ENCODE measurements at places on chromosomes 2 and 18.
A peak's percentile ranks its signal among the peaks of the same experiment; 100 is the strongest.

DNA sequence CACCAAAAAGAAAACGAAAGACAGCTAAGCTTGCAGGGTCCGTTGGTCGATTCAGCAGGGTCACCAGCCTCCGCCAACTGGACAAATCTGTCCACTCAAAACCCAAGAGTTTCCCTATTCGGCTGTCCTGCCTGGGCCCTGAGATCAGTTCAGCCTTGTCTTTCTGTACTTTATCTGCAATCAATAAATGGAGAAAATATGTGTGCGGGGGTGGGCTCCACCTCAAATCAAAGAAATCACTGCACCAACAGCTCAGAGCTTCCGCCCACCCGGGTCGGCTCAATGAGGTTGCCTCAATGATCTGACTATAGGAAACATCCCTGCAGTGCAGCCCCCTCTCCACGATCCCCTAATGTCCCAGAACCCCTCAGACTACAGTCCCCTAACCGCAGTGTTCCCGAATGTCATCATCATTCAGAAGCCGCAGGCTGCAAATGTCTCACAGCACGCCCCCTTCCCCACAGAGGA, 447 bp downstream of the GGCX start:
- DNase-seq = no peak

GRCh38 chr2:229129738-229130371, 141.2 kb downstream of the PID1 start:
- DNase-seq = no peak

DNA sequence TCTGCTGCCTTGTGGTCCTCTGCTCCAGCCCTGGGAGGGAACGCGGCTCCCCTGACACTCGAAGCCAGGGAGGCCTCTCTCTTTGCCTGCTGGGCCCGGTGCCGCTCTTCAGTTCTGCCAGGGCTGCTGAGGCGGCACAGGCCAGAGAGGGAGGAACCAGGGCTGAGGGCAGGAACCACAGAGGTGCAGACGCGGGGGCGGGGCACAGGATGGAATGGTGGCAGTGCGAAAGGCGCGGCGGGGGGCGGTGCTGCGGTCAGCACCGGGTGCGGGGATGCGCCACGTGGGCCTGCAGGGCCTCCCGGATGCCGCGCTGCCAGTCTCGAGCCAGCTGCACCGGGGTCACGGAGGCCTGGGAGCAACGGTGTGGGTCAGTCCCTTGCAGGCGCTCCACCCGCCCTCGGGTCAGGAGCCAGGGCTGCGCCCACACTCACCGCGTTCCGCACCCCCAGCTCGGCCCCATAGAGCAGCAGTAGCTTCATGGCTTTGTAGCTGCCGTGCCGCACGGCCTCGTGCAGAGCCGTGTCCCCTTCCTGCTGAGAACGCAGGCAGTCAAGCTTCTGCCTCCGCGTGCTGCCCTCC, 4.4 kb downstream of the ANKRD23 start:
- peak; percentile 72 for DNase-seq

DNA sequence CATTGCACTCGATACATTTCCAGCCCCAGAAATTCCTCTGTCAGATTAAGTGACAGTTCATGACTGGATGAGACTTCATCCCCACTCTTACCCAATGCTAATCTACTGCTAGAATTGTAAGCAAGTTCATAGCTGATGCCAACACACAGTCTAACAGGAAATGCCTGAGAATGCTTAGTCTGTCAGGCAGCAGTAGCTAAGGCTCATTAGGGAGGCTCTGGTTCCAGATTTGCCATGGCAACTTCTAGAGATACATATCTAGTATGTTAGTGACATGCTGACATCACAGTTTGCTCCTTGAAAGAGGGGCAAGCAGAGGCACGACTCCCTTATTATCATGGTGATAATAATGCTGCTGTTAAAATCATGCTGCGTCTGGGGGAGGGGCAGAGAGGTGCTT, 198.4 kb downstream of the RBM43 start:
- DNase-seq = no peak

DNA sequence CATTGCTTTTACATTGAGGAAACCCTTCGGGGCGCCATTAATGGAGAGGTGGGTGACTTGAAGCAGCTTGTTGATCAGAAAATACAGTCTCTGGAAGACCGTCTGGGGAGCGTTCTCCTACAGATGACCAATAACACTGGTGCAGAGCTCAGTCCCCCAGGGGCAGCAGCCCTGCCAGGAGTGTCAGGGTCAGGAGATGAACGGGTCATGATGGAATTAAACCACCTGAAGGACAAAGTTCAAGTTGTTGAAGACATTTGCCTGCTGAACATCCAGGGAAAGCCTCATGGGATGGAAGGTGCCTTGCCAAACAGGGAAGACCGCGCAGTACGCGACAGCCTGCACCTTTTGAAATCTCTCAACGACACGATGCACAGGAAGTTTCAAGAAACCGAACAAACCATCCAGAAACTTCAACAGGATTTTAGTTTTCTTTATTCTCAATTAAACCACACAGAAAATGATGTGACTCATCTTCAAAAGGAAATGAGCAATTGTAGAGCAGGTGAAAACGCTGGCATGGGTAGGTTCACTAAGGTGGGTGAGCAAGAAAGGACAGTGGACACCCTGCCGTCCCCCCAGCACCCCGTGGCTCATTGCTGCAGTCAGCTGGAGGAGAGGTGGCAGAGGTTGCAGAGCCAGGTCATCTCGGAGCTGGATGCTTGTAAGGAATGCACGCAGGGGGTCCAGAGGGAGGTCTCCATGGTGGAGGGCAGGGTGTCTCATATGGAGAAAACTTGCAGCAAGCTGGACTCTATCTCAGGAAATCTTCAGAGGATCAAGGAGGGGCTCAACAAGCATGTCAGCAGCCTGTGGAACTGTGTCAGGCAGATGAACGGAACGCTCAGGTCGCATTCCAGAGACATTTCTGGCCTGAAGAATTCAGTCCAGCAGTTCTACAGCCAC, 45.0 kb downstream of the EMILIN2 start:
- DNase-seq = no peak

- no peak for DNase-seq
These were observed 65.7 kb upstream of the CNGA3 start for GRCh38 chr2:98280376-98281102.

- DNase-seq = no peak
These were observed 905.1 kb upstream of the NXPH2 start for GRCh38 chr2:139685090-139685983.

GRCh38 chr2:174121612-174122011, 126.7 kb downstream of the OLA1 start:
- no peak for DNase-seq

- no peak for DNase-seq
These were observed 708 bp downstream of the ZNF24 start for GRCh38 chr18:35343488-35343935.

DNA sequence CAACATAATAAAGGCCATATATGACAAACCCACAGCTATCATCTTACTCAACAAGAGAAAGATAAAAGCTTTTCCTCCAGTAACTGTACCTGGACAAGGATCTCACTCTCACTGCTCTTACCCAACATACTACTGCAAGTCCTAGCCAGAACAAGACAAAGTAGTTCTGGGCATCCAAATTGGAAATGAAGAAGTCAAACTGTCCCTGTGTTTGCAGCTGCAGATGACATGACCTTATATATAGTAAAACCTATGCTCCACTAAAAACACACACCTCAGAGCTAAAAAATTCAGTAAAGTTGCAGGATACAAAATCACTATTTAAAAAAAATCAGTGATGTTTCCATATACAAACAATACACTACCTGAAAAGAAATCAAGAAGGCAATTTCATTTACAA, 32.2 kb downstream of the USP34 start:
- DNase-seq = no peak

DNA sequence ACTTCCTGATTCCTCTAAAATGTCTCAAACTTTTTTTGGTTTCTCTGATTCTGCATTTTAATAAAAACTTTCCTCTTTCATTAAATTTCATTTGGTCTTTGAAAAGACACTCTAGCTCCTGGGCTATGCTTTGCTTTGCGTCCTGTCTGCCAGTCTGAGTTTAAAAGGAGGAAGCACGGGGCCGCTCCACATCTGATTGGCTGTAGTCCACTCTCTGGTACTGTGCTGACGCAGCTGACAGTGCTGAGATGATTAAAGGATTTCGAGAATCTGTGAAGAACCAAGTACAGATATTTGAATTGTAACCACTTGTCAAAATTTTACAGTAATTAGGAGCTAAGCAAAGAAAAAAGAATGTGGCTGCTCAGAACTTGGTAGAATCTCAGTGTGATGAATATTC, 199.6 kb upstream of the HNMT start:
- DNase-seq = no peak

Measured in natural killer cell (primary cell).